ENCODE measurements at places on chromosomes 4 and X. TPM values are rescaled to one million over a fixed set of nuclear protein-coding genes. Genes with fewer than 3 reads are reported as not detected.

The USP17L17 gene
- not detected for total RNA-seq

The MAGEA12 gene
- total RNA-seq = not detected

The HTN3 gene
- not detected for total RNA-seq

The DCAF12L2 gene
- total RNA-seq = not detected

The GATA1 gene
- total RNA-seq = not detected

The PDLIM5 gene
- total RNA-seq = 0.06 TPM

The CD40LG gene
- total RNA-seq = not detected

The ANTXR2 gene
- 0.51 TPM for total RNA-seq

The ZNF827 gene
- total RNA-seq = 2.1 TPM

The C4orf51 gene
- total RNA-seq = not detected

The SLAIN2 gene
- total RNA-seq = 25.5 TPM

The TMEM47 gene
- not detected for total RNA-seq

The GABRG1 gene
- total RNA-seq = not detected

The KIAA1210 gene
- not detected for total RNA-seq

DNA sequence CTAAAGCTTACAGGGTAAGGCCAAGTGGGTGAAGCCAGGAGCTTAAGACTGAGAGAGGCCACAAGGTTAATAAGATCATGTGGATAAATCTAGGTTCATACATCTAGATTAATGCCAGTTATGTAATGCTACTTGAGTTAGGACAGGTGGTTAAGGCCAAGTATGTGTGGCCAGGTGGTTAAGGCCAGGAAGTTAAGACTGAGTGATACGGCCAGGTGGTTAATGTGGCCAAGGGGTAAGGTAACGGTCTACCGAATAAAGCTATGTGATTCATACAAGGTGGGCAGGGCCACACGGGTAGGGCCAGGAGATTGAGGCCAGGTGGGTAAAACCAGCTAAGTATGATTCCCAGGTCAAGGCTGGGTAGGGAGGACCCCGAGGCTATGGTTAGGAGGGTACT is 223.0 kb downstream of the TACR3 start:
- no peak for DNase-seq

DNA sequence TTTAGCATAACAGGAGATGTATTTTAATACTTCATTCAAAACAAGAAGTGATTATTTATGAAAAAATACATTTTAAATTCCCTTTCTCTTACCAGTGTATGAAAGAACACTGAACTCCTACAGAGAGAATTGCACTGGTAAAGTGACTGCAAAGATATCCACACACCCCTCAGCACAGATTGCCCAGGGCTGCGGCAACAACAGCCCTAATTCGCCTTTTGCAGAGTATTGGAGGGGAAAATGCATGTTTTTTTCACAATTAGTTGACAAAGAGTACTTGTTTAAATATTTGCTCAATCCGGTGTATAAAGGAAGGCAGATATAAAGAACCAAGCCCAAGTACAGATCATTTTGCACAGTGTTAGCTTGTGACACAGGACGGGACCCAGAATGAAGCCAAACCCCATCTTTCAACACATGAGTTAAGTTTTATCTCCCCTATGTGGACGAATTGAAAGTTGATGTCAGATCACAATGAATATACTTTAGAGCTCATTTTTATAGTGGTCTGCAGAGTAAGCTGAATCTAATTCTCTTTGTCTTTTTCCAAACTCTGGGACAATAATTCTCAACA is 551.4 kb upstream of the IGFBP7 start:
- DNase-seq = no peak

DNA sequence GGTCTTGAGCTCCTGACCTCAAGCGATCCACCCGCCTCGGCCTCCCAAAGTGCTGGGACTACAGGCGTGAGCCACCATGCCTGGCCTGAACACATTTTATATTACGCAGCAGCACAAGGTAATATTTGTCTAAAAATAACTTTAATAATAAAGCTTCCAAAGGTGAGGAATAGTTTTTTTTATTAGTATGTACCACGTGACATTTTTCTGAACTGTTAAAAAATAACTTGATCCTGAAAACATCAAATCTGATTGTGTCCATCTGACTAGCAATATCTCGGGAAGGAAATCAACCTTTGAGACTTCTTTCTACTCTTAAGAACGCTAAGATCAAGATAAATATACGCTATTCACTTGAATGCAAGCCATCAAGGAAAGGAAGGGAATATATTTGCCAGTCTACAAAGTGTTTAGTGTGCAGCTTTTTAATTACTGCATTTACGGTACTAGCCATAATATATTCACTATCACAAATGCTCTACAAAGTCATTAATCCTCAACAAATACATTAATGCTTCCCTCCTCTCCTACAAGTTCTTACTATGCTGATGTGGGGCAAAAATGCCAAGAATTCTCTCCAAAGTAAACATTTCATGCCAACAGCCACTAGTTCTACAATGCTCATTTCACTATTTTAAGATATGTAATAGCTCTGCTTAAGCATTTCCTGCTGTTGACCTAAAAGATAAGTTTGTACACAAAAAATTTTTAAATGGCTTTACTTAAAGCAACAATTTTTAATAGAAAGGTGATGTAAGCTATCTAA is 143.6 kb downstream of the APBB2 start:
- DNase-seq = no peak

GRCh38 chr4:140255927-140256326 is 101.9 kb upstream of the MAML3 start:
- no peak for DNase-seq

GRCh38 chrX:18194688-18195087 is 26.0 kb downstream of the BEND2 start:
- no peak for DNase-seq

DNA sequence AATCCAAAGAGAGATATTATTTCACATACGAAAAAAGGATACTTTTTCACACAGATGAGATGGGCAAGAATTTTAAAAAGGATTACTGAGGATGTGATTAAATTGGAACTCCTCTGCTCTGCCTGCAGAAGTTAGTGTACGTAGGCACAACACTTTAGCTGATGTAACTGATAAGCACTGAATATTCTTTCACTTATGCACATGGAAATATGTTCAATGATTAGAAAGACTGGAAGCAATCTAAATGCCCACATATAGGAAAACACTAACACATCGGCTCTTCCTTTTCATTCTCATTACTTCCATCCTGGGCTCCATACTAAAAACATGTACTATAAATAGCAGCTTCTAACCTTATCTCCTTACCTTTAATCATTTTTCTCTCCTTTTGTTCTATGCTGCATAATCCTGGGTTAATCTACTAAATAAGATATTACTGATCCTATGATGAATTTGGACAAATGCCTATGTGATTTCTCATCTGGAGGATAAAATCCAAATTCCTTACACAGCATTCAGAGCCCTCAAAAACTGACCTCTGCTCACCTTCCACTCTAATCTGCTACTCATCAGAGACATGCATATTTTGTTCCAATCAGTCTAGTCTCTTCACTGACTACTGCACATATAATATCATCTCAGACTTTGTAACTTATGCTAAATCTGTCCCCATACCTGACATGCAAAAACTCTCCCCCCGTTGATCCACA is 197.8 kb downstream of the PDGFC start:
- no peak for DNase-seq

DNA sequence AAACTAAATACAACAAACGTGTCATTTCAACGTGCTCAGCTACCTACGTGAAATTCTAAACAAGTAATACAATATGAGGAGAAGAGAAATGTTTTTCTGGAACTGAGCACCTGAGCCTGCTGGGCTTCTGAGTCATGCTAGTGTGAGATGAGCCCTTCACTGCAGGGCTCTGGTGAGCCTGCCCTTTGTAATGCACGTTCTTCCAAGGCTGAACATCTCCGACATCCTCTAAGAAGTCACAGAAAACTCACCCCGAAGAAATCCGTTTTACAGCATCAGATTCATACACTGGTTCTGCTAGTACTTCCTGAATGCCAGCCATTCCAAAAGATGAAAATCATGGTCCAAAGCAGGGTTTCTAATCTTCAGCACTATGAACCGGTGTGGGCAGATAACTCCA is 157.1 kb downstream of the AMELX start:
- DNase-seq = peak; percentile 5

GRCh38 chr4:41410049-41410448 is 127.9 kb upstream of the LIMCH1 start:
- no peak for DNase-seq

- DNase-seq = no peak
Measured at GRCh38 chr4:170698334-170698733, 608.6 kb upstream of the AADAT start.

GRCh38 chr4:156635051-156635450 is 336.5 kb downstream of the PDGFC start:
- DNase-seq = no peak

GRCh38 chr4:5923376-5923775 is 30.5 kb upstream of the CRMP1 start:
- no peak for DNase-seq

- no peak for DNase-seq
Measured at GRCh38 chr4:159856451-159856850, 753.6 kb downstream of the RAPGEF2 start.

- DNase-seq = no peak
Measured at GRCh38 chrX:10589098-10589497, 31.3 kb downstream of the MID1 start.

GRCh38 chrX:110401135-110401534 is 42.5 kb downstream of the RTL9 start:
- DNase-seq = no peak

DNA sequence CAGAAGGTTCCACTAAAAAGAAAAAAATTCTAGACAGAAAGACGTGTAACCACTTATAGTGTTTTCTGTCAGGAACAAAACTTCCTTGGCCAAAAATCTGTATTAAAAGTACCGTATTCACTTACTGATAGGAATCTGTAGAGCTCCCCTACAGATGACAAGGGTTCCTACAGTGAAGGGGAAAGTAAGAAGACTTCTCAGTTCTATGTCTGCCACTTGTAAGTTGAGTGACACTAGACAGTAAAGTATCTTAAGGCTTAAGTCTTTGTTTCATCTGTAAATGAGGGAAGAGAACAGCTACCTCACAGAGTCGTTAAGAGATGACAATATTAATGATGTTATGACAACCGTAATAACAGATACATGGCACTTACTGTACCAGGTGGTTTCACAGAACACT is 3.3 kb downstream of the COQ2 start:
- DNase-seq = no peak
